CD4-positive, alpha-beta T cell treated with Interleukin-6 at 100 ng/mL for 8 hours (primary cell): ENCODE measurements at places on chromosomes 5 and 9.
A peak's percentile ranks its signal among the peaks of the same experiment; 100 is the strongest.

GRCh38 chr5:103476811-103477210, 85.8 kb downstream of the NUDT12 start:
- no peak for DNase-seq

DNA sequence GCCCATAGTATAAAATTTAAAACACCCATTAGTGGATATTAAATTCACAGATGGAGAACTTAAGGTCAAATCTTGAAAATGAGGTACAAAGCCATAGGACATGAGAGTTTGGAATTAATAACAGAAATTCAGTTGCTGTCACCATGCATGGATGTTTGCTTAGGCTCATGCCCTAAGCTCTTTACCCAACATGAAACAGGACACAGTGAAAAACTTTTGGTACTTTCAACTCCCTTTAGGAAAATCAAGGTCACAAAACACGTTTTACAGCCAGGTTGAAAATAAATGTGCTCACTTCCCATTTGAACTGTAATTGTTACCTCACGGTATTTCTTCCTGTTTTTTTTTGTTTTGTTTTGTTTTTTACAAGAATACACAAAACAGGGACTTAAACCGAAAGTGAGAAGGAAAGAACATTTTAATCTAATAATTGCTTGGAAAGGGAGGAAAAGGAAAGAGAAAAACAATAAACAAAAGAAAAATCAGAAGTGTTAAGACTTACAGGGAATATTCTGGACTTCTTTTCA, 6.1 kb upstream of the TOPORS start:
- no peak for DNase-seq

- DNase-seq = no peak
These were observed 83.3 kb upstream of the ZBTB43 start for GRCh38 chr9:126721564-126721981.

DNA sequence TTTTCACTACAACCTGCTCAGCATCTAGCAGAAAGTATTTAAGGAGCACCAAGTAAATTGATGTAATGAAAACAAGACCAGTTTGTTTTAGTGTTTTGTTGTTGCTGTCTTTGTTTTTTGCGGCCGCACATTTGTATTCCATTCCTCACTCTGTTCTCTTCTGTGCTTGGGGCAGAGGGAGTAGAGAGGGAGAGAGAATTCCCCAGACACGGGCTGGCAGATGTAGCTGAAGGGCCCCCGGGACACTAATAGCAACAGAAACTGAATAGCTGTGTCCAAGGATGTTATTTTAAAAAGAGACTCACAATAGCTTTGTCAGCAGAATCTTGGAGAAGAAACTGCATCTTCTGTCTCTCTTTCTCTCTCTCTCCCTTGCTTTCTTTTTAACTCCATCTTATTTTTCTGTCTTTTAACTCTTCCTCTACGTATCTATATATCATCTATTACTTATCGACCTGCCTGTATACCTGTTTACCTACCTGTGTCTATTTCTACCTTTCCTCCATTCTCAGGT, 145.3 kb downstream of the PAPPA start:
- DNase-seq = no peak

DNA sequence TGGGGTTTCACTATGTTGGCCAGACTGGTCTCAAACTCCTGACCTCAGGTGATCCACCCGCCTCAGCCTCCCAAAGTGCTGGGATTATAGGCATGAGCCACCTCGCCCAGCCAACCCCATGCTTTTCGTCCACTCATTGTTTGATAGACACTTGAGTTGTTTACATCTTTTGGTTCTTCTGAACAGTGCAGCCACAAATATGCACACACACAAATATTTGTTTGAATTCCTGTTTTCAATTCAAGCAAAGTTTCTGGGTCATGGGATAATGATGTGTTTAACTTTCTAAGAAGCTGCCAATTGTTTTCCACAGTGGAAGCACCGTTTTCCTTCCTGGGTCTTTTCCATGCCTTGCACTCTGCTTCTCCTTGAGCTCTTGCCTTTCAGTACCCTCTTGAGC, 6.8 kb upstream of the PAEP start:
- no peak for DNase-seq

DNA sequence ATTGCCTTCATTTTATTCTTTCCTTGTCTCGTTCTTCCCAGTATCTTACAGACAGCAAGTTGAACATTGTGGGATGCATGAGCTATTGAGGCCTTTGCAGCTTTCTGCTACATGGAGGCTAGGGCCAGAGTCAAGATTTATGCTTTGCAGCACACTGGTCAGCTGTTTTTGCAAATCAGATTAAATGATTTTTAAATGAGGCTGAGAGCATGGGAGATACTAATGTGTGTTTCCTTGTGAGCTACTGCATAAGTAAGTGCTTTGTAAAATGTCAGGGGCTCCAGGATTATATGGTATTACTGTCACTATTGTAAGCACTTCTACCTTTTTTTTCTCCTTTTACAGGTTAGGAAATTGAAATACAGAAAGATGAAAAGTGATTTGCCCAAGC, 111.0 kb upstream of the CDKN2B start:
- no peak for DNase-seq

DNA sequence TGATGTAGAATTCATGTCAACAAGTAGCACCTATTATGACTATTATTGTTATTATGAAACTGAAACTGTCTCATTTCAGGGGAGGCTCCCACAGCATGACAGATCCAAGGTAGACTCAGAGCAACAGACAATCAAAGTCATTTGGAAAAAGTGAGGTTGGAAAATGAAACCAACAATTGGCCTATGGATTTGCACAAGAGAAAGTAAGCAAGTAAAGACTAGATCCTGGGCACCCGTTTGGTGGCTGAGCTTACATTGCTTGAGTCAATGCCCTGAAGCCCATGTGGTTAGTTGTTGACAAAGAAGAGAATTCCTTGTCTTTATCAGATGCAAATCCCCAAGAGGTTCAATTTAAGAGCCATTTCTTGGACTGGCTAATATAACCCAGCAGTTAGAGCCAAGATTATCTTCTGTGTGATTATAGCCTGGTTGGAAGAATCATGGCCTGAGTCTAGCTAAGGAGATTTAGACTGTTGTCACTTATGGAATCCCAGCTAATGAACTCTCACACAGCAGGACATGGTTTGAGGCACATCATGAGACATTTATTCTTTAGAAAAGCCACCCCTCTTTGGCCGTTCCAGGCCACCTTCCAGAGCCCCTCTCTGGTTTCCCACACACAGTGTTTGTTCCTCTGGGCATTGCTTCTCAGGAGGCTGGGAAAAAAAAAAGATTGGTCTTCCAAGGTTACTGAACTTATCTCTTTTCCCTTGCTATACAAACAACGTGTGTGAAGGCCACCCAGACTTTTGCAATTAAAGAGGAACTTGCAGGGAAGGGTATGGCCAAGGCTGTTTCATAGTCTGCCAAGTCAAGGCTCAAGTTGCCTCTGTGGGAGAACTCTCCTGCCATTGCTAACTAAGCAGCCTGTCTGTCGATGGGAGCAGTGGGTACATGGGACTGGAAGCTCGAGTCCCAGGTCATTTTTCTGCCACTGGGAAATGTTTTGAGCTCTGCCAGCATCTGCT, 399.5 kb downstream of the ENC1 start:
- no peak for DNase-seq

- DNase-seq = no peak
These were observed 34.8 kb downstream of the ITGA2 start for GRCh38 chr5:53023969-53024368.

GRCh38 chr9:88593537-88594185, 58.7 kb downstream of the NXNL2 start:
- DNase-seq = peak; percentile 35

DNA sequence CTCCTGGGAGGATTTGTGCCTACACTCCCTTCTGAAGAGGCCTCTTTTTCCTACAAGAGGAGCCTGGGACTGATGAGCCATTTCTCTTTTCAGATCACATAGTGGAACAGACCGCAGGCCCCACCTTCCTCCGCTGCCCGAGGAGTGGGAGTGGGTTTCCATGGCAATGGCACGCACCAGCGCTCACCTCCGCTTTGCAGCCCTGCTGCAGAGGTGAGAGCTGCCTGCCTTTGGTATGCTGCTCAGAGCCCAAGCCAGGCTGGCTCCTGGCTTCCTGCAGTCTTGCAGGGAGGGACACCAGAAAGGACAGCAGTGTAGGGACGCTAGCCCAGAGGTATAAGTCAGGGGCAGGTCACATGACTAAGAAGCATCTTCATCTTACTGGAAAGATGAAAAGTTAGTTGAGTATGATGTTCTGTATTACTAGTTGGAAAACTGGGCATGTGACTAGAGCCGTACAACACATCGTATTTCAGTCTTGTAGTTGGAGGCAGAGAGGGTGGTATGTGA, 12.4 kb downstream of the PTTG1 start:
- DNase-seq = no peak

GRCh38 chr5:78821536-78822021, 163.5 kb downstream of the ARSB start:
- DNase-seq = no peak

GRCh38 chr9:125747053-125747764, at the start of gene PBX3:
Gene PBX3, plus strand, starts transcription at chr9:125747373.
- peak; percentile 39 for DNase-seq

GRCh38 chr5:59416451-59416850, 477.1 kb downstream of the PDE4D start:
- no peak for DNase-seq

- no peak for DNase-seq
These were observed 162.8 kb downstream of the ERCC6L2 start for GRCh38 chr9:96038271-96038670.

GRCh38 chr9:136252846-136253245, 7.2 kb upstream of the QSOX2 start:
- DNase-seq = no peak
